ENCODE measurements at places on chromosomes 7 and 10. TPM values are rescaled to one million over a fixed set of nuclear protein-coding genes. Genes with fewer than 3 reads are reported as not detected.
A peak's percentile ranks its signal among the peaks of the same experiment; 100 is the strongest.

Gene GSTO2
- total RNA-seq = 13.8 TPM

Gene NET1
- total RNA-seq = 103 TPM

- DNase-seq = no peak
- H3K27ac ChIP-seq = no peak overlapping the region
- H3K27me3 ChIP-seq = no peaks in the 10 kb centered on the region
- no peaks in the 10 kb centered on the region for H3K36me3 ChIP-seq
- no peak overlapping the region for H3K4me3 ChIP-seq
- no peaks in the 10 kb centered on the region for H3K4me1 ChIP-seq
These were observed 87.8 kb downstream of the GLCCI1 start for GRCh38 chr7:8056439-8056838.

- H3K27ac ChIP-seq = no peak overlapping the region
- H3K4me1 ChIP-seq = no peaks in the 10 kb centered on the region
- H3K4me3 ChIP-seq = no peak overlapping the region
- DNase-seq = no peak
- no peaks in the 10 kb centered on the region for H3K27me3 ChIP-seq
These were observed 65.3 kb downstream of the NPSR1 start for GRCh38 chr7:34723338-34723737.

GRCh38 chr7:131747658-131748232, 191.3 kb upstream of the PODXL start:
- DNase-seq = no peak
- no peaks in the 10 kb centered on the region for H3K36me3 ChIP-seq
- H3K4me3 ChIP-seq = no peak overlapping the region
- no peaks in the 10 kb centered on the region for H3K4me1 ChIP-seq

- DNase-seq = no peak
- H3K36me3 ChIP-seq = no peaks in the 10 kb centered on the region
- no peaks in the 10 kb centered on the region for H3K27me3 ChIP-seq
- no peak overlapping the region for H3K27ac ChIP-seq
These were observed 77.9 kb downstream of the KIAA1549 start for GRCh38 chr7:138903186-138903820.

Gene ACSM6
- total RNA-seq = not detected

Gene KLLN
- total RNA-seq = 0.25 TPM

DNA sequence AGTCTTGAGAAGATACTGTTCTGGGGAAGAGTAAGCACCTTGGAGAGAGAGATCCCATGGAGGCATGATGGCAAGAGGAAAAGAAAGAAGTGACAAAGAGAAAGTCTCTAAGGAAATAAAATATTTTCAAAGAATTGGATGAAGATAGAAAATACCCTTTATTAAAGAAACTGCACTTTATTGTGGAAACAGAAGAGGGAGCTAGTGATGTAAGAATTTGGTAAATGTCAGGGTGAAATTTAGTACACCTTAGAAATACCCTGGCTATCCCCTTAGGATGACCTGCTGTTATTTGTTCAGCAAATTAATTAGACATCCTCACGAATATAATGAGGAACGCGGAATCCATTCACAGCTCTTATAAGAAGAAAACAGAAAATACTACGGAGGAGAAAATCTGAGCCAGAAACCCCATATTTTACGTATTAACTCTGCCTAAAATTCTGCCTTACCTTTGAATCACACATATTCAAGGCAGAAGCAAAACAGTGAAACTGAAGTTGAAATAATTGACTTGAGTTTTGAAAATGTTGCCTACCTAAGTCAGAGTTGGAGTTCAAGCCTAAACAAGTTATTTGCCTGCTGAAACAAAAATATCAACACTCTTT, 90.7 kb downstream of the TFPI2 start:
- H3K4me1 ChIP-seq = no peaks in the 10 kb centered on the region
- no peak for DNase-seq
- H3K4me3 ChIP-seq = no peak overlapping the region

GRCh38 chr10:22437620-22438588, 92.6 kb downstream of the SPAG6 start:
- no peaks in the 10 kb centered on the region for H3K36me3 ChIP-seq
- peaks cover 29% of the 10 kb centered on the region for H3K4me1 ChIP-seq
- H3K4me3 ChIP-seq = peak overlapping the region; percentile 62

DNA sequence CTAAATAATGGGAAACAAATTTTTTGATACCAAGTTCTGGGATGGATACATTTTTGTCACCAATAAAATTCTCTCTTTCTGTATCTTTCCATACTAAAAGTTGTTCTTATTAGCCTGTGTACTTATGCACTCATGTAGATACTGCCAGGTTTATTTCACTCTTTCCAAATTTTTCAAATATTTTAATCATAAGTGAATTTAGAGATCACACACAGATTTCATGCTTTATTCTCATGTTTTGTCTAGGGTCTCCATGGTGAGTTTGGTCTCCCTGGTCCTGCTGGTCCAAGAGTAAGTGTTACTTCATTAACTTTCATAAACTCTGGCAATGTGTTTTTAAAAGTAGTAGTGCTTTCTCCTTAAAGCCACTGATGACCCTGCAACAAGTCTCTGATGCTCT, 20.3 kb downstream of the COL1A2 start:
- H3K4me3 ChIP-seq = no peak overlapping the region
- peak overlapping the region; percentile 95 for H3K27ac ChIP-seq
- no peaks in the 10 kb centered on the region for H3K36me3 ChIP-seq
- H3K4me1 ChIP-seq = peaks cover 66% of the 10 kb centered on the region
- no peaks in the 10 kb centered on the region for H3K27me3 ChIP-seq
- no peak for DNase-seq

- no peak overlapping the region for H3K4me3 ChIP-seq
- H3K36me3 ChIP-seq = no peaks in the 10 kb centered on the region
- H3K27ac ChIP-seq = peak overlapping the region; percentile 4
These were observed 12.1 kb downstream of the KBTBD2 start for GRCh38 chr7:32879460-32879859.

Gene CD36
- 102 TPM for total RNA-seq

GRCh38 chr7:108455998-108456677, at the start of gene NRCAM:
Gene NRCAM (minus strand): TSS chr7:108456436. CDS start chr7:108240064, 216,372 bp downstream.
- H3K27me3 ChIP-seq = no peaks in the 10 kb centered on the region
- H3K4me1 ChIP-seq = peaks cover 18% of the 10 kb centered on the region
- H3K27ac ChIP-seq = no peak within 1 kb of the TSS
- peak within 1 kb of the TSS; percentile 56 for H3K4me3 ChIP-seq

Gene SH2D4B
- not detected for total RNA-seq

GRCh38 chr10:43230101-43230908, 36.6 kb downstream of the RASGEF1A start:
- peak overlapping the region; percentile 30 for H3K4me3 ChIP-seq
- H3K27ac ChIP-seq = no peak overlapping the region
- no peaks in the 10 kb centered on the region for H3K36me3 ChIP-seq
- peaks cover 4% of the 10 kb centered on the region for H3K27me3 ChIP-seq
- no peak for DNase-seq
- H3K4me1 ChIP-seq = peaks cover 6% of the 10 kb centered on the region

Gene NEBL
- total RNA-seq = 55.2 TPM

Gene NPY
- 169 TPM for total RNA-seq

- H3K27ac ChIP-seq = no peak overlapping the region
- H3K4me1 ChIP-seq = no peaks in the 10 kb centered on the region
- H3K27me3 ChIP-seq = no peaks in the 10 kb centered on the region
These were observed 54.5 kb upstream of the RAB18 start for GRCh38 chr10:27449571-27449970.

Gene FUOM
- 54.0 TPM for total RNA-seq

DNA sequence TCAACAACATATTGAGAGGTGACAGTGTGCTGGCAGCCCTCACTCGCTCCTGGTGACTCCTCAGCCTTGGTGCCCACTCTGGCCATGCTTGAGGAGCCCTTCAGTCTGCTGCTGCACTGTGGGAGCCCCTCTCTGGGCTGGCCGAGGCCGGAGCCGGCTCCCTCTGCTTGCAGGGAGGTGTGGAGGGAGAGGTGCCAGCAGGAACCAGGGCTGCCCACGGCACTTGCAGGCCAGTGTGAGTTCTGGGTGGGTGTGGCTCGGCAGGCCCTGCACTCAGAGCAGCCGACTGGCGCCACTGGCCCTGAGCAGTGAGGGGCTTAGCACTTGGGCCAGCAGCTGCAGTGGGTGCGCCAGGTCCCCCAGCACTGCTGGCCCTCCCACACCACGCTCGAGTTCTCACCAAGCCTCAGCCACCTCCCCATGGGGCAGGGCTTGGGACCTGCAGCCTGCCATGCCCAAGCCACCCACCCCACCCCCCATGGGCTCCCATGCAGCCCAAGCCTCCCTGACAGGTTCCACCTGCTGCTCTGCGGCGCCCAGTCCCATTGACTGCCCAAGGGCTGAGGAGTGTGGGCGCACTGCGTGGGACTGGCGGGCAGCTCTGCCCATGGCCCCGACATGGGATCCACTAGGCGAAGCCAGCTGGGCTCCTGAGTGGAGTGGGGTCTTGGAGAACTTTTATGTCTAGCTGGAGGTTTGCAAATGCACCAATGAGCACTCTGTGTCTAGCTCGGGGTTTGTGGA, 377.1 kb upstream of the ANKRD30A start:
- no peaks in the 10 kb centered on the region for H3K36me3 ChIP-seq
- DNase-seq = no peak
- no peak overlapping the region for H3K4me3 ChIP-seq
- no peak overlapping the region for H3K27ac ChIP-seq

GRCh38 chr10:78137147-78137546, 103.5 kb downstream of the RPS24 start:
- H3K4me1 ChIP-seq = no peaks in the 10 kb centered on the region
- H3K36me3 ChIP-seq = no peaks in the 10 kb centered on the region
- no peak overlapping the region for H3K4me3 ChIP-seq
- DNase-seq = peak; percentile 29

GRCh38 chr10:90769946-90770841, 87.6 kb downstream of the HTR7 start:
- no peak overlapping the region for H3K27ac ChIP-seq
- DNase-seq = no peak
- no peaks in the 10 kb centered on the region for H3K27me3 ChIP-seq
- no peaks in the 10 kb centered on the region for H3K4me1 ChIP-seq
- no peak overlapping the region for H3K4me3 ChIP-seq
- no peaks in the 10 kb centered on the region for H3K36me3 ChIP-seq

GRCh38 chr7:99829524-99830160, 1.8 kb downstream of the CYP3A43 start:
- H3K27ac ChIP-seq = no peak overlapping the region
- DNase-seq = peak; percentile 5
- no peaks in the 10 kb centered on the region for H3K36me3 ChIP-seq
- H3K27me3 ChIP-seq = no peaks in the 10 kb centered on the region
- H3K4me3 ChIP-seq = no peak overlapping the region
- no peaks in the 10 kb centered on the region for H3K4me1 ChIP-seq

Gene GNG11
- total RNA-seq = 15.0 TPM

DNA sequence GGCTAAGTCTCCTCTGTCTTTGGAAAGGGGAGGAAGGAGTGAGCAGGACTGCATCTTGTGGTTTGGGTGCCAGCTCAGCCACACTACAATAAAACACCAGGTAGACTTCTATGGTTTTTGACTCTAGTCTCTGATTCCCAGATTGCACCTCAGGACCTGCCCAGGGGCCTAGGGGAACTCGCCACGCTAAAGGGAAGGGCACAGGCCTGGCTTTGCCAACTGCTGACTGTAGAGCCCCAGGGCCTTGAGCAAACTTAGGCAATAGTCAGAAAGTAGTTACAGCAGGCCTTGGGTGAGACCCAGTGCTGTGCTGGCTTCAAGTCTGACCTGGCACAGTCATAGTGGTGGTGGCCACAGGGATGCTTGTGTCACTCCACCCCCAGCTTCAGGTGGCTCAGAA, 24.2 kb upstream of the PRR15 start:
- H3K27ac ChIP-seq = no peak overlapping the region
- no peaks in the 10 kb centered on the region for H3K27me3 ChIP-seq
- no peaks in the 10 kb centered on the region for H3K36me3 ChIP-seq
- DNase-seq = no peak
- no peaks in the 10 kb centered on the region for H3K4me1 ChIP-seq

GRCh38 chr10:13066527-13066926, 33.4 kb upstream of the OPTN start:
- no peak overlapping the region for H3K27ac ChIP-seq
- no peaks in the 10 kb centered on the region for H3K27me3 ChIP-seq
- no peak overlapping the region for H3K4me3 ChIP-seq
- no peaks in the 10 kb centered on the region for H3K36me3 ChIP-seq
- no peaks in the 10 kb centered on the region for H3K4me1 ChIP-seq

- no peak overlapping the region for H3K4me3 ChIP-seq
- H3K4me1 ChIP-seq = peaks cover 9% of the 10 kb centered on the region
- no peaks in the 10 kb centered on the region for H3K36me3 ChIP-seq
- H3K27me3 ChIP-seq = no peaks in the 10 kb centered on the region
- DNase-seq = peak; percentile 32
These were observed 172.3 kb upstream of the PPP2R2D start for GRCh38 chr10:131728286-131729228.

- DNase-seq = no peak
- H3K36me3 ChIP-seq = no peaks in the 10 kb centered on the region
- no peak overlapping the region for H3K27ac ChIP-seq
- no peak overlapping the region for H3K4me3 ChIP-seq
- H3K27me3 ChIP-seq = no peaks in the 10 kb centered on the region
These were observed 74.3 kb downstream of the RNLS start for GRCh38 chr10:88508796-88509195.

Gene FGF8
- total RNA-seq = not detected

GRCh38 chr10:84546609-84547008, 218.2 kb downstream of the CCSER2 start:
- DNase-seq = no peak
- no peaks in the 10 kb centered on the region for H3K4me1 ChIP-seq
- H3K36me3 ChIP-seq = no peaks in the 10 kb centered on the region
- no peak overlapping the region for H3K4me3 ChIP-seq
- no peaks in the 10 kb centered on the region for H3K27me3 ChIP-seq

GRCh38 chr10:1550291-1550595, 187.1 kb downstream of the ADARB2 start:
- H3K27ac ChIP-seq = no peak overlapping the region
- no peaks in the 10 kb centered on the region for H3K27me3 ChIP-seq
- H3K36me3 ChIP-seq = no peaks in the 10 kb centered on the region
- H3K4me3 ChIP-seq = no peak overlapping the region
- H3K4me1 ChIP-seq = no peaks in the 10 kb centered on the region

GRCh38 chr7:121961089-121961867, 88.3 kb downstream of the PTPRZ1 start:
- DNase-seq = no peak
- no peak overlapping the region for H3K4me3 ChIP-seq
- H3K27me3 ChIP-seq = no peaks in the 10 kb centered on the region
- no peak overlapping the region for H3K27ac ChIP-seq

DNA sequence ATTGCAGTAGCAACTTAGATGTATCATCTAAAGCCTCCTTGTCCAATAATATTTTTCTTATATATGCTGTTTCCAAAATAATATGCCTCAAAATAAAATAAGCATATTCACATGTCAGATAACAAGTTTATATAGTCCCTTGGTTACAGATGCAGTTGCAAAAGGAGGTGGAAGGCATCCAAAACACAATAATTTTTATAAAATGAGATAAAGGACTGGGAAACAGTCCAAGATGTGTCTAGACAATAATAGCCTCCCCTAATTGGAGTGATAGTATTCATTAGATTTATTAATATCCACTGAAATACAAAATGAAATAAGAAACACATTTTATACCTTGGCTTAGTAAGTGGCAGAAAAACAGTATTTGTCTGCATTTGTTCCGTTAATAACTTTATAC, 30.3 kb downstream of the BCAP29 start:
- peaks cover 23% of the 10 kb centered on the region for H3K36me3 ChIP-seq
- no peak overlapping the region for H3K4me3 ChIP-seq
- no peak overlapping the region for H3K27ac ChIP-seq

- peak within 1 kb of the TSS; percentile 96 for H3K27ac ChIP-seq
- no peaks in the 10 kb centered on the region for H3K36me3 ChIP-seq
- H3K4me3 ChIP-seq = peak within 1 kb of the TSS; percentile 92
- DNase-seq = no peak
- H3K27me3 ChIP-seq = no peaks in the 10 kb centered on the region
These were observed at the start of gene MBLAC1 for GRCh38 chr7:100126931-100127865. Gene MBLAC1 (plus strand): TSS chr7:100126967. CDS start chr7:100127396, 429 bp downstream.

Gene HPS1
- 62.1 TPM for total RNA-seq

Gene SYT15
- total RNA-seq = 5.4 TPM

Data from vagina (tissue), 2 donors.